ENCODE measurements at places on chromosomes 4 and X.
A peak's percentile ranks its signal among the peaks of the same experiment; 100 is the strongest.

- DNase-seq: no peak
Observed at GRCh38 chr4:158778156-158778711, 9.4 kb downstream of the FNIP2 start.

- no peak for DNase-seq
Observed at GRCh38 chrX:47618923-47619485, 653 bp downstream of the SYN1 start.

DNA sequence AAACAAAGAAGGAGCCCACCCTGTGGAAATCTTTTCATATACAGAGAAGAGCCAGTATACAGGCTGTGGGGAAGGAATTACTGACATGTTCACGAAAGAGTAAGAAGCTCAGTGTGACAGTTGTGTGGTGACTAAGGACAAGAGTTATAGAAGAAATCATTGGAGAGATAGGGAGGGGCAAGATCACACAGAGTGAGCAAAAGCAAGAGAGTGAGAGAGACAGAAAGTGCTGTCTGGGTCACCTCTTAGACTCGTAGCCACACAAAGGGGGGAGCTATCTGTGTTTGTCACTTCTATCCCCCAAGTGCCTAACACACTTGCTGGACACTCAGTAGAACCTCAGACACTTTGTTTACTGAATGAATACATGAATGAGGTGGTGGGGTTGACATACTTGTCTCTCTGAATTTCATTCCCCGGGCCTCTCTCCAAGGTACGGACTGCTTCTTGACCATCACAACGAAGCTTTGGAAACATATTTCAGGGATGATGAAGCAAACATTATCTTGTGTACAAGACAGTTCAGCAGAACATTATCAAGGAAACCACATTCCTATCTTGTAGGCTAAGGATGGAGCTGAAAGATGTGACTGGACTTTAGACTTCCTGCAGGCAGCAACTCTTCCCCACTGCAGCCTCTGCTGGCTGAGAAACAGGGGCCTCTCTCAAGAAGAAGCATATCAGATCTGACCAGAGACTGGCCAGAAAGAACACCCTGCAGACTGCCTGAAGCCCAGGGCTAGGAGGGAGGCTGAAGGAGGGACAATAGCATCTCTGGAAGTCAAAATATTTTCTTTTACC is 168.2 kb downstream of the AMELX start:
- DNase-seq: no peak

GRCh38 chr4:171599628-171600027 is 213.6 kb upstream of the GALNTL6 start:
- no peak for DNase-seq

DNA sequence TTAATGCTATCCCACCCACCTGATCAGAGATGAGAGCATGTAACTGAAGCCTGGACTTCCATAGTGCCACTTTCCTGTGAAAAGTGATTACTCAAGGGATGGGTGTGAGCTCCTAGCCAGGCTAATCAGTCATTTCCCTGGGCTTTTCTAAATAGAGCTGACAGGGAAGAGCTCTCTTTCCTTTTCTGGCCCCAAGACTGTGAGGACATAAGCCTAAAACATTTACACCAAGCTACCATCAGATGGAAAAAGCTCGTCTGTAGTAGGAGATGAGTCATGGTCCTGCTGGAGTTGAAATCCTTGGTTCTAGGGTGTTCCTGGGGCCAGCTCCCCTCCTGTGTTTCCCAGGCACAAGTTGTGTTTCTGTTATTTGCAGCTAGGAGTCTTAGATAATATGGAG is 52.4 kb upstream of the NDP start:
- DNase-seq: no peak

GRCh38 chr4:188444500-188444899 is 305.3 kb downstream of the TRIML1 start:
- DNase-seq: no peak

DNA sequence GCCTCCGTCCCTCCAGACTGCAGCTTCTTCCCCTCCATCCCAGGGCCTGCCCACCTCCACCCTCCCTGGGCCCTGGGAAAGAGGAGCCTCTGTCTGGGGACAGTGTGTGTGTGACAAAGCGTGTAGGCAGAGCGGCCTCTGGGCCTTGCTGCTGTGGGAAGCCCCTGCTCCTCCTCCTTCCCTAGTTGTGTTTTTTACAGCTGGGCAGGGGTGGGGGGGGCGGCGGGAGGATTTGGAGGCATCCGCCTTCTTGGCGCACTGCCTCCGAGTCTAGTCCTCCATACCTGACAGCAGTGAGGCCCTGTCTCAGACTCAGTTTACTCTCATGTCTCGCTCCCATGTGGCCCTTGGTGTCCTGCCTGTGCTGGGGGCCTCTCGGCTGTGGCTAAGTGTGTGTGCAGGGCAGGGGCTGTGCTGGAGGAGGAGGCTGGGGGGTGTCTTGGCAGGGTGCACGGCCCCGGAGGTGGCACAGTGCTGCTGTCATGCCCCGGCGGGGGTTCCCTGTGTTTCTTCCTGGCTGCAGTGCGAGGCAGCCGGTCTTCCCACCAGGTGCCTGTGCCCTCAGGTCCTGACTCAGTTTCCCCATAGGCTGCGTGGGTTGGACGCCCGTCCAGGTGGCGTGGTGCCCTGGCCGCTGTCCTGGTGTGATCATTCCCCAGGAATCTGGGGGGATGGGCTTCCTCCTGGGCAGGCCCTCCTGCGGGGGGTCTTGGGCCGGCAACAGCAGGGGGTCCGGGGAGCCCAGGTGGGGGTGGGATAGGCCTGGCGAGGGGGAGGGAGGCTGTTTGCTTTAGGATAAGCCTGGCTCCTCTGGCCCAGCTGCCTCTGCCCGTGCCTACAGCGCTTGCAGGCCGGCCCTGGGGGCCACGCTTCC is 7.0 kb downstream of the FGFRL1 start:
- no peak for DNase-seq

DNA sequence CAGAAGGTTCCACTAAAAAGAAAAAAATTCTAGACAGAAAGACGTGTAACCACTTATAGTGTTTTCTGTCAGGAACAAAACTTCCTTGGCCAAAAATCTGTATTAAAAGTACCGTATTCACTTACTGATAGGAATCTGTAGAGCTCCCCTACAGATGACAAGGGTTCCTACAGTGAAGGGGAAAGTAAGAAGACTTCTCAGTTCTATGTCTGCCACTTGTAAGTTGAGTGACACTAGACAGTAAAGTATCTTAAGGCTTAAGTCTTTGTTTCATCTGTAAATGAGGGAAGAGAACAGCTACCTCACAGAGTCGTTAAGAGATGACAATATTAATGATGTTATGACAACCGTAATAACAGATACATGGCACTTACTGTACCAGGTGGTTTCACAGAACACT is 3.3 kb downstream of the COQ2 start:
- DNase-seq: no peak

DNA sequence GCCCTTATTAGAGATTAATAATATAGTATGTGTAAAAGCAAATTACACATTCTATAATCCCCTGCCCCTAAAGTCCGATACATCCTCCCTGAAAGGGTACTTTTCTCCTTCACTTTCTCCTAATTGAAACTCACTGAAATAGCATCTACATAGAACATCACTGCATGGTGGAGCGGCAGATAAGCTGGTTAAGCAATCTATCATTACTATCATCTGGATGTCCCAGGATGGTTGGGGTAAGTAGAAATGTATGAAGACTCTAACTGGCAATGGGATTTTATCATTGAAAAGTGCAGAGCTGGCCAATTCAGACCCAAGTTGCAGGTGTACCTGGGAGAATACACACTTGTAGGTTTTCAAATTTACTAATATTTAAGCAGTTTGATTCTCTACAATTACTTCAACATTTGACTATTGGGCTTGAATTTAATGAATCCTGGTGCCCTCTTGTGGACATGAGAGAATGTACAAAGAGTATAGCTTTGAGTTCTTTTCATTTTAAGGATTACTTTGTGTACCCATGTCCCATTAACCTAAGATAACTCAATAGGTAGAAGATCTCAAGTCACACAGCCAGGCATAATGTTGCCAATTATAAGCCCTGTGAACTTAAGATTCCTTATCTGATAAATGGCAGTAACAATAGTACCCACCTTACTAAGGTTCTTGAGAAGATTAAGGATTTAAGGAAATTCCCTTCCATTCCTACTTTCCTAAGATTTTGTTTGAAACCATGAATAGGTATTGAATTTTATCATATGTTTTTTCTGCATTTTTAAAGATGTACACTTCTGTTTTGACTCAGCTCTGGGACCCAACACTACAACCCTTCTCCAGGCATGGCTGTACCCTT is 69.8 kb downstream of the SHROOM3 start:
- DNase-seq: peak; percentile 23

DNA sequence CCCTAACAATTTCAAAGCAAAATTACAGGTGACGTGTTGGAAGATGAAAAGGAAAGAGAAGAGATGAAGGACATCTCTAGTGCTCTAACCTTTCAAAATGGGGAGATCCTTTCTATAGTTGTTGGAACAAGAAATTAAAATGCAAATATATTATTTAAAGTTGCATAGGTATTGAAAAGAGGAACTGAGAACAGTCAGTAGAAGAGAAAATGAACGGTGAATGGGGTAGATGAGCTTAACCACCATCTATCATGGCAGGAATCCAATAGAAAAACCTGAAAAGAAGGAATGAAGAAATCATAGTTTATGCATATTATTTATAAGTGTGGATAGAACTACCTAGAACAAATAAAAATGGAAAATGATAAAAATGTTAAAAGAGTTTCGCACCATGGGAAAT is 42.0 kb downstream of the ANXA5 start:
- DNase-seq: no peak

DNA sequence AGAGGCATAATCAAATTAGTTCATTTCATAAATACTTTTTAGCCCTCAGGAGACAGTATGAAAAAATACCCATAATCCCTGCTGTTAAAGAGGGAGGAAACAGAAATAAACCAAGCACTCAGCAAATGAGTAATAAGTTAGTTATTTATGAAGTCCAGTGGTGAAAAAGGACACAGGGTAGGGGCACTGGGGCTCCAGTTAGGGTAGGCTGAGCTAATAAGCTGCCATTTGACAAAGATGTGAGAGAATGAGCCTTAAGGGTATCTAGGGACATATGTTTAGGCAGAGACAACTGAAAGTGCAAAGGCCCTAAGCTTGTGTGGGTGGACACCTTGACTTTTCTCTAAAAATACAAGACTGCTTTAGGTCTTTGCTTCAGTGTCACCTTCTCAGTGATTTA is 94.4 kb downstream of the IL15 start:
- DNase-seq: no peak

- no peak for DNase-seq
Observed at GRCh38 chr4:139530833-139531427, 25.1 kb downstream of the SETD7 start.

DNA sequence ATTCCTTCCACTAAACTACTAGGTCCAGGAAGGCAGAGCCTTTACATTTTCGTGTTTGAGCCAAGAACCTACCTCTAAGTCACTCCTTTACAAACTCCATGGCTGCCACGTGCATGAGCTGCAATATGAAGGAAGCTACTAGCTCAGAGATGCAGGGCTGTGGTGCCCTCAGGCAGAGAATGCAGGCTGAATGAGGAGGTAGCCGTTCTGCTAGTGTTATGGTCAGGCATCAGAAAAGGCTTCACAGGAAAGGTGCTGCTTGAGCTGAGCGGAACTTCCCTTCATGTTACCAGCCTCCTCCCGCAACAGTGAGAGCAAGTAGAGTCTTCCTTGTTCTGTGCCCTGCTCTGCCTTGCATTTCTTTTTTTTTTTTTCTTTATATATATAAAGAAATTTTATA is 148.3 kb upstream of the PACRGL start:
- no peak for DNase-seq

DNA sequence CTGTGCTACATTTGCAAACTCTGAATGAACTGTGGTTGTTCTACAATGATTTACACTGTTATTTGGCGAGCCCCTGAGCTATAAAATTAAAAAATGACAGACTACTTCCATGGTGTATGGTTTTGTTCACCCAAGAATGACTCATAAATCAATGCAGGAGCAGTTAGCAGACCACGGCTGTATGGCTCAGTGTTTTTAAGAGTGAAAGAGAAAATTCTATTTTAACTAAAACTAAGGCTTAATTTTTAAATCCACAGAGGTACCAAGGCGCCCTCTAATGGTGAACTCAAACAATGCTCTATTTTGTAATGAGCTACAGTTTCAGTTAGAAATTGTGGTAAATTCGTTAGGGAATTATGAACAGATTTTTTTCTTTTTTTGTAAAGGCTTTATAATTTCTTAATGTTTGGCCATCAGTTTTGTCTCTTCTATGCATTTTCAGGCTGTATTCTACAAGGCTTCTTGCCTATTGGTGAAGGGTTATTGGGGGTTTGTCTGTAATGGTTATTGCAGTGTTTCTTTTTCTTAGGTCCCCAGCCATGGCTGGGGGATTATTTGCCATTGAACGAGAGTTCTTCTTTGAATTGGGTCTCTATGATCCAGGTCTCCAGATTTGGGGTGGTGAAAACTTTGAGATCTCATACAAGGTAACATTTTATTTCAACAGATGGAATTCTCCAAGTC is 32.5 kb downstream of the HMGB2 start:
- DNase-seq: peak; percentile 15

DNA sequence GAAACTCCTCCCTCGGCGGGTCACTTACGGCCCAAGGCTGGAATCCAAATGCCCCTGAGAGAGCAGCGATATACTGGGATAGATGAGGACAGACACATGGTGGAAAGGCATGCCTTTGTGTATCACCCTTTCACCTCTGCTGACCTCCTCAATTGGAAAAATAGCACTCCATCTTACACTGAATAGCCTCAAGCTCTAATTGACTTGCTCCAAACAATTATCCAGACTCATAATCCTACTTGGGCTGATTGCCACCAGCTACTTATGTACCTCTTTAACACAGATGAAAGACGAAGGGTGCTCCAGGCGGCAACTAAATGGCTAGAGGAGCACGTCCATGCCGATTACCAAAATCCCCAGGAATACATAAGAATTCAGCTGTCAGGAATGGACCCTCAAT is 1142.2 kb downstream of the ARAP2 start:
- no peak for DNase-seq

DNA sequence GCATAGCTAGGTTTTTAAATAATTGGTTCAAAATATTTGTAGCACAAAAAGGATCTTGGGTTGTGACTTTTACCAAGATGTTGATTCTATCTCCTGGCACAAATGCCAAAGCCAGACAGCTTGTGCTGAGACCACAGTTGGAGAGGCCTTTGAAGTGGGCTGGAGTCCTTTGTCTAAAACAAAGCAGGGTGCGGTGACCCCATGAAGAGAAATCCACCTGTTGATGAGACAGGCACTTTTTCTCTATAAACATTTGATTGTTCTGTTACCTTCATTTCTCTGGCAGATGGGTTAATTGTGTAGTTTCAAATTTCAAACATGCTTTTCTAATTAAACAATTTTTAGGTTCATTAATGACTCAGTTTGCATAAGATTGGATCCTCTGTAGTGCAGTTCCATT is 56.7 kb downstream of the STOX2 start:
- DNase-seq: peak; percentile 46

DNA sequence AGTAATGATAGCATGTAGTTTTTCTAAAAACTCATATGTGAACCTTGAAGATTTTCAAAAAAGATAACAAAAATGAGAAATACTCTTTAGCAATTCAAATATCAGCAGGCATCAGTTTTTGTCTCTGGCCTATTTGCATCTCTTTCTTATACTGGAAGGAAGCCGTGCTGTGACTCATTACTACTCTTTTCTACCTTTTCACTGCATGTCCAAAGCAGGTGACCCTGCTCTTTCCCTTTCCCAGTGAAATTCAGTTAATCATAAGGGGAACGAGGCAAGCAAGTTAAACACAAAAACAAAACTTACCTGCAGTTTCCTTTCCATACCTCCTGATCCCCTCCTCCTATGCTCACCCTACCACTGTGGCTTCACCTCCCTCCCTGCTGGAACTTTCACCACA is 9.3 kb downstream of the SPATA4 start:
- DNase-seq: no peak
